Liver (tissue), 10 donors: ENCODE measurements at places on chromosomes 5 and 9. TPM values are rescaled to one million over a fixed set of nuclear protein-coding genes. Genes with fewer than 3 reads are reported as not detected.

Gene MROH2B
- total RNA-seq, result under 0.01 TPM

Gene TMEM215
- not detected for total RNA-seq

Gene STKLD1
- total RNA-seq, result 0.37 TPM

Gene SH2D3C
- total RNA-seq, result 5.1 TPM

Gene ZDHHC11B
- 2.1 TPM for total RNA-seq

Gene PPP3R2
- total RNA-seq, result not detected

Gene GPR150
- total RNA-seq, result not detected

Gene TBCA
- 109 TPM for total RNA-seq

Gene PCDHGA12
- total RNA-seq, result 1.9 TPM

Gene C7
- 25.5 TPM for total RNA-seq

Gene TCERG1
- 20.9 TPM for total RNA-seq

Gene F2RL2
- 1.0 TPM for total RNA-seq

Gene NMUR2
- total RNA-seq, result not detected

Gene SCGB3A2
- not detected for total RNA-seq

Gene GFI1B
- total RNA-seq, result 53.6 TPM

Gene BOD1
- total RNA-seq, result 16.0 TPM

Gene PAM
- 15.2 TPM for total RNA-seq

Gene EFNA5
- 0.50 TPM for total RNA-seq

Gene FSD1L
- 2.8 TPM for total RNA-seq

Gene BTNL3
- 0.19 TPM for total RNA-seq

Gene MIGA2
- total RNA-seq, result 42.6 TPM
